Activated CD4-positive, alpha-beta T cell treated with anti-CD3 and anti-CD28 coated beads, Interleukin-2, amount 50 U/mL, for 24 hours (primary cell): ENCODE measurements at places on chromosomes 3 and 15.

DNA sequence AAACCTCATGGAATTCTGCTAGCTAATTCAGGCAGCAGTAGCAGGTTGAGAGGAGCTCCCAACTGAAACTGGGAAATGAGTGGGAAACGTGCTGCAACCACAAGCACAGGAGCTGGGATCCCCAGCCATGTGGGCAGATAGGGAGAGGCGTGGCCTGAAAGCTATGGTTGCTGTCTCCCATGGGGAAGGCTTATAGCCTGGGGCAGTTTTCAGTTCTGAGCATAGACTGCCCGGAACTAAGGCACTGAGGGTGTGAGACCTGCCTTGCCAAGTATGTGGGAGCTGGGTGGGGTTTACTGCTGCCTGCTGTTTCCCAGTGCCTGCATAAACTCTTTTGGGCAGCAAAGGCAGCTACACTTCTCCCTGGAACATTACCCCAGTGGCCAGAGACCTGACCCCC lies 229.5 kb downstream of the TUSC7 start:
- no peak for DNase-seq

DNA sequence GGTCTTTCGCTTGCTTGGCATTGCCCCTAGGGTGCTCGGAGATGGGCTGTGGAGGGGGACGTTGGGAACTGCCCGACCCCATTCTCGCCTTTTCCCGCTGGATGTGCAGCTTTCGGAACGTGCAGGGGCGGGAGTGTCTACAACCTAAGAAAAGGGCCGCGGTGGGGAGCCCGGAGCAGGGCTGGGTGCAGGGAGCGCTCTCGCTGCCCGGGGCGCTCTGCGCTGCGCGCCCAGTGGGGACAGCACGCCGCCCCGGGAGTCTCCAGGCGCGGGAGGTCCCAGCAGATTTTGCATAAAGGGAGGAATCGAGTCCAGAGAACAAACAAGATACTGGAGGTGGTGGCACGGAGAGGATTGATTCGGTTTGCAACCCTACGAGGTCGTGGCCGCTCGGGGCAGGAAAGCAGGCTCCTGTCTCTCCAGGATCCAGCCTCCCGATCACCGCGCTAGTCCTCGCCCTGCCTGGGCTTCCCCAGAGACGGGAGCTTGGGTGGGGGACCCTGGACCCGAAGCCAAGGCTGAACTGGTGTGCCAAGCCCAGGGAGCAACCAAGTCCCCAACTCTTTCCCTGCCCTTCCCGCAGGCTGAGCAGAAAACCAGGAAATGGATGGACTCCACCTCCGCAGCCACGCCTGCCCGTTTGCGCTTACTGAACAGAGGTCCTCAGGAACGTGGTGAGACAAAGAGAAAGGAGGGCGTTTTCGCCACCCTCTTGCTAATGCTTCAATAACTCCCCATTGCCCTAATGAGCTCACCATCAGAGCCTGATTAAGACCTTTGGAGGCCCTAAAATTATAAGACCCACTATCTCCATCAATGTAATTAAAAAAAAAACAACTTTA lies 59.7 kb downstream of the NOX5 start:
- no peak for DNase-seq

DNA sequence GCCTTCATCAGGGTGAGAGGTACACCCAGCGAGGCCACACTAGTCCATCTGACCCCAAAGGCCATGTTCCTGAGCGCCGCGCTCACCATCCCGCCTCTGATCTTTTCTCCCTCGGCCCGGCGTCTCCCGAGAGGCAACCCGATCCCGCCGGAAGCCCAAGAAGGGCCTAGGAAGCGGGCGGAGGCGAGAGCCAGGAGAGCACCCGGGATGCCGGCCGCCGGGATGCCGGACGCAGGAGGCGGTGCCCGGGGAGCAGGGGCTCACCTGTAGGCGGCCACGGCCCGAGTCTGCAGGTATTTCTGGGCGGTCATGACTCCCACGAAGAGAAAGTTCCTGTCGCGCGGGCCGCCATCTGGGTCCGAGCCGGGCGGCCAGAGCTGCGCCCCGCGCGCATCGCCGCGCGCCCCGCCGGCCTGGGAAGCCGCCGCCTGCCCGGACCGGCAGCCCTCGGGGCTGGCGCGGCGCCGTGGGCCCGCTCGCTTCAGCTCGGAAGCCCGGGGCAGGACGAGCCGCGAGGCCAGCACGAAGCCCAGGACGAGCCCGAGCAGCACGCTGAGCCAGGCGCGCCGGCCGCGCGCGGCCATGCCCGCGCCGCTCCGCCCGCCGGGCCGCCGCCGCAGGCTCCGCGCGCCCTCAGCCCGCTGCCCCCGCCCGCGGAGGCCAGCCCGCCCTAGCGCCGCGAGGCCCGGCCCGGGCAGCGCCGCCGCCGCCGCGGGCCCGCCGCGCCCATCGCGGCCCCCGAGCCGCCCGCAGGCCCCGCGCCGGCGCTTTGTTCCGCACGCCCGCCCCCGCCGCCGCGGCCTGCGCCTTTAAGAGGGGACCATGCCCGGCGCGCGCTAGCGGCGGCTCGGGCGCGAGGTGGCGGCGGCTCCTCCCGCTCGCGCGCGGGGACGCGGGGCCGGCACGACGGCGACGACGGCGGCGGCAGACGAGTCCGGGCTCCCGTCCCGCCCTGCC lies 697 bp downstream of the CHSY1 start:
- no peak for DNase-seq

GRCh38 chr3:161672478-161672877 lies 175.9 kb downstream of the OTOL1 start:
- no peak for DNase-seq

- no peak for DNase-seq
These were observed 382.5 kb upstream of the TPRG1 start for GRCh38 chr3:188789251-188789650.

DNA sequence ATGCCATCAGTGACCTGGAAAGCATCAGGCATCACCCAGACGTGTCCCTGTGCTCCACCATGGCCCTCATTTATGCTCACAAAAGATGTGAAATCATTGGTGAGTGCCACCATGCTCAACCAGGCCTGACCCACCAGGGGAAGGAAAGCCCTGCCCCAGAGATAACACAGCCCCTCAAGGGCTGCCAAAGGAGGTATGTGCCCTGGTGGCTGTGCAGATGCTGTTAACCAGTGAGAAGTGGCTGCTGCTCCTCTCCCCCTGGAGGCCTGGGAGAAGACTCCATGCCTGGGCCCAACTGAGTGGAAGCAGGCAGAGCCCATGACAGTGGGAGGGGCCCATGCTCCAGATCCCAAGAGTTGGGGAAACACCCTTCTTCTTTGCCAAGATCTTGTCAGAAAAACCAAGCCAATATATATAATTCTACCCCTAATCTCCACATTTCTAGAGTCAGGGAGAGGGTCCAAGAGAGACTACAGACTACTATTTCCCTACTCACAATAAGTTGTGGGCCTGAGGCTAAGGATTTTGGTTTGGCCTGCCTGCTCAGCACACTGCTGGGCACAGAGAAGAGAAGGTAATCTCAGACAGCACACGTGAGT lies 2.7 kb downstream of the TTC21A start:
- no peak for DNase-seq

DNA sequence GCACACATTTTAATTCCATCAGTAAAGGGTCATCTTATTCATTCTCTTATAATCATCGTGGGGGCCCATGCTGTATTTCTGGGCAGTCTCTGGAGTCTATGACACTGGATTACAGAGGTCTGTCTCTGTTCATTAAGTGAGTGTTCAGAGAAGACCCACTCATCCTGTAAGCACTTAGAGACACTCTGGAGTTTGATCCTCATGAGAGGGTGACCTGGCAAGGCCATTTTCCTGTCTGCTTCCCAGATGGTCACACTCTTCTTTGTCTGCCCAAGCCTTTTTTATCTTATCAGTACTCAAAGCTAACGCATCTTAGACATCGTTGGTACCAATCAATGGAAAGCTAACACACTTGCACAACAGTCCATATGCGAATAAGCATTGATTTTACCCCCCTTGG lies 333.1 kb downstream of the RORA start:
- DNase-seq = no peak

- DNase-seq = no peak
These were observed 67.0 kb upstream of the ACAN start for GRCh38 chr15:88736204-88736603.

DNA sequence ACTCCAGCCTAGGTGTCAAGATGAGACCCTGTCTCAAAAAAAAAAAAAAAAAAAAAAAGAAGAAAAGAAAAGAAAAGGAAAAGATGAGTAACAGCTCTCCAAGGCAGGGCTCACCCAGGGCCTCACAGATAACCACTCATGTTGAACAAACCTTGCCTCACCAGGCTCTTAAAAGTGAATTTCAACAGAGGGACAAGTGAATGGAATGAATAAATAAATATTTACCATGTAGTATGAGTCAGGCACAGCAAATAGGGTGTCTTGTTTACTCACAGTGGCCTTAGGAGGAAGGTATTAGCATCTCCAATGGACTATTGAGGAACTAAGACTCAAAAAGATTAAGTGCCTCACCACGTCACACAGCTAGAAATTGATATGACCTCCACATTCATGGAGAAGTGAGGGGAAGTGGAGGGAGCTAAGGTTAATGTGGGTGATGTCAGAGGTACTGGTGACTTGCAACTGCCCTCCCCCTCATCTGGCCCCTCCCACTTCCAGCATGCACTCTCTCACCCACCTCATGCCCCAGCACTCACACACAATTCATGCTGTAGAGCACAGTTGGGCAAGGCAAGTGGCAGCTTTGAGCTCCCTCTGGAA lies 255.5 kb downstream of the UACA start:
- no peak for DNase-seq

GRCh38 chr15:73928971-73929627 lies 2.8 kb downstream of the LOXL1 start:
- DNase-seq = no peak

GRCh38 chr15:38220606-38221273 lies 31.9 kb upstream of the SPRED1 start:
- no peak for DNase-seq

- DNase-seq = no peak
These were observed 55.8 kb downstream of the POLR2M start for GRCh38 chr15:57762302-57762701.

GRCh38 chr15:30979457-30979856 lies 12.0 kb downstream of the MTMR10 start:
- no peak for DNase-seq

DNA sequence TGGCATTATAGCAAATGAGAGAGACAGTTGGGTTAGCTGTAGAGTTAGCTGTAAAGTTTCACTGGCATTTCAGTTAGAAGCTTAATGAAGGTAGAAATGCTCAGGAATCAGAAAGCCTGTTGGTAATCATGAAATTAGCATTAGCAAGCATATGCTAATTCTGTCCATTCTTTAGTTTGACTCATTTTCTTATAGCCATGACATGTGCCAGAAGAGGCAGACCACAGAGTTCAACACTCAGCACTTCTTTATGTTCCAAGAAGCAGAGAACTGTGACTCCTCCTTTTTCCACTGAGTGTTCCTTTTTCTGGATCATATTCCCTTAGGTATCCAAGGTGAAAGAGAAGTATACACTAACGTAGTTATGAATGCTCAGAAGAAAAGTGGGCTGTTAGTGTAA lies 276.2 kb upstream of the SGO1 start:
- DNase-seq = no peak
